ENCODE measurements at places on chromosomes 3 and 15.

GRCh38 chr3:37605572-37606153, 256.0 kb upstream of the CTDSPL start:
- DNase-seq: no peak

DNA sequence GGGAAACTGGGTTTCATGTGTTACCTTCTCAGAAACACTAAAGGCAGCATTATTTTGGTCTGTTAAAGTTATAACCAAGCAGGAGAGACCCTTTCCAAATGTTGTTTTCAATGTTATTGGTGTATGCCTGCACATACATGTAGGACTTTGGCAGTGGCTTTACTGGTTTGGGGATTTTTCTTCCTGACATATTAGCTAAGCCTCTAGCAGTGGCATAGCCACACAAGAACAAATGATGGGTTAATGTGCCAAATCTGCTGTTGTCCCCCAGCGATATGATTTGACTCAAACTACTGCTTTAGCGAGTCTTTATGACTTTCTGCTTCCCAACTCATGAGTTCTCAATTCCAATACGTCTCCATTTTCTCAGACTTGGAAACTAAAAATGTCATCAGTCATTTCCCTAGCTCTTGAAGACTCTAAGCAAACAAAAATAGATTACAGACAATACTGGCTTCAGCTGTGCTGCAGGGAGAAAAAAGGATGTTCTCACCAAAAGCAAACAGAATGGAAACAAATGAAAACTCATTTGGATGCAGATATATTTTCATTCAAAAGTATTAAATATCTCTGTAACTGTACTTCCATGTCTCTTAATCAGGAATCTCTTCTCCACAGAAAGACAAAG, 29.6 kb downstream of the TPM1 start:
- no peak for DNase-seq

DNA sequence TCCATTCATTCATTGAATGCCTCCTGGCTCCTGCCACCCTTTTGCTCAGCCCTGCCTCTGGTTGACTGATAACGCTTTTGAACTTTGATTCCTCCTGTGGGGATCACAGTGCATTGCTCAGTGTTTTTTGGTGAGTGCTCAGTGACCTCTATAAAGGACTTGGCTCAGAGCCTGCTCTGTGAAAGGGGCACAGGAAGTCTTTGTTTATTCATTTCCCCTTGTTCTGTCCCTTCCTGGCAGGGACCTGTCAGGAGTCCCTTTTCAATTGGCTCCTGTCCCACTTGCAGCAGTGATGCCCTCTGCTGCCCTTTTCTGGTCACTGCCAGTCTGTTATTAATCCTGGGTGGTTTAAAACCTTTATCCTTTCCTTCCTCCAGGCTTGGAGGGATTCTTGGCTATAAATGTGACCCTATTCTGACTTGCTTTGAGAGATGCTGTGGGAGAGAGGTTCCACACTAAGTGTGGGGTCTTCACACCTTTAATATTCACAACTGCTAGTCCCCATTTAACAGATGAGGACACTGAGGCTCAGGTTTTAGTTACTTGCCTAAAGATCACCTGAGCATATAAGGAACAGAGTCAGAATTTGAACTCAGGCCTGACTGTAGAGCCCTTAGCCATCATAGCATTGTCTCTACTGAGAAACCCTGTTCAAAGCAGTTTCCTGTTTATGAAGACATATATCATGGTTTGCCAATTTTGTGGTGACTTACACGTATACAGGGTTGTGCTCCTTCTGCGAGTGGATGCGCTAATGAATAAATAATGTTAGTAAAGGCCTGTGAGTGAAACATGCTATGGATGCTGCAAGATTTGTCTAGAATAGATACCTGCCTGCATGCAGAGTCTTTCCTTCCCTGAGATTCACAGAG, 23.2 kb upstream of the TATDN2 start:
- DNase-seq: no peak

GRCh38 chr3:31777092-31777491, 204.0 kb downstream of the OSBPL10 start:
- no peak for DNase-seq

- DNase-seq: no peak
Observed at GRCh38 chr3:59878038-59878427, 828.2 kb upstream of the CFAP20DC start.

GRCh38 chr3:184771301-184772127, 40.5 kb upstream of the VPS8 start:
- no peak for DNase-seq

- no peak for DNase-seq
Observed at GRCh38 chr3:85041001-85041400, 82.2 kb downstream of the CADM2 start.

DNA sequence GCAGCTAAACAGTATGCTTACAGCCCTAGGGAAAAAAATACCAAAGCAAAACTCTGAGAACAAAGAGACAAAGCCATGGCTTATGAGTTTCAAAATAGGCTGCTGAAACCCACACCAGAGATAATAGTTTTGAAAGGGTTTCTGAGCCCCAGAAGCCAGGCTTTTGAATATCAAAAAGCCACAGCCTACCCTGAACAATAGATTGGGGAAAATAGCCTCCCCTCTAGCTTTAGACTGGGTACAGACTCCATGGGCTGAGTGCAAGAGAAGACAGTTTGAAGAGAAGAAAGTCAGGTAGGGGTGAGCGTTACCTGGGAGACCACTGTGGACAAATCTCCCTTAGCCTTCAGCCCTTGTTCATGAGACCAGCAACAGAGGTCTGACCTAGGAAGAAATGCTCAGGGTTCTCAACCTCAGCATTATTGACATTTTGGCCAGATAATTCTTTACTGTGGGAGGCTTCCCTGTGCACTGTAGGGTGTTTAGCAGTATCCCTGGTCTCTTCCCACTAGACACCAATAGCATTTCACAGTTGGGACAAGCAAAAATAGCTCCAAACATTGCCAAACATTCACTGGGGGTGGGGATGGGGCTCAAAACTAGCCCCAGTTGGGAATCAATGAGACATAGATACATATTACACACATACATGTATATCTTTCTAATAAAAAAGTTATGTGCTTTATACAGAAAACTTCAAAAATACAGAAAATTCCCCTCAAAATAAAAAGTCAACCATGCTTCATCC, 11.6 kb upstream of the TAFA4 start:
- no peak for DNase-seq

- no peak for DNase-seq
Observed at GRCh38 chr3:13495921-13496723, 16.0 kb downstream of the HDAC11 start.

- DNase-seq: no peak
Observed at GRCh38 chr3:21234933-21235332, 516.1 kb downstream of the ZNF385D start.

- DNase-seq: no peak
Observed at GRCh38 chr15:33912326-33912725, 56.0 kb upstream of the CHRM5 start.

DNA sequence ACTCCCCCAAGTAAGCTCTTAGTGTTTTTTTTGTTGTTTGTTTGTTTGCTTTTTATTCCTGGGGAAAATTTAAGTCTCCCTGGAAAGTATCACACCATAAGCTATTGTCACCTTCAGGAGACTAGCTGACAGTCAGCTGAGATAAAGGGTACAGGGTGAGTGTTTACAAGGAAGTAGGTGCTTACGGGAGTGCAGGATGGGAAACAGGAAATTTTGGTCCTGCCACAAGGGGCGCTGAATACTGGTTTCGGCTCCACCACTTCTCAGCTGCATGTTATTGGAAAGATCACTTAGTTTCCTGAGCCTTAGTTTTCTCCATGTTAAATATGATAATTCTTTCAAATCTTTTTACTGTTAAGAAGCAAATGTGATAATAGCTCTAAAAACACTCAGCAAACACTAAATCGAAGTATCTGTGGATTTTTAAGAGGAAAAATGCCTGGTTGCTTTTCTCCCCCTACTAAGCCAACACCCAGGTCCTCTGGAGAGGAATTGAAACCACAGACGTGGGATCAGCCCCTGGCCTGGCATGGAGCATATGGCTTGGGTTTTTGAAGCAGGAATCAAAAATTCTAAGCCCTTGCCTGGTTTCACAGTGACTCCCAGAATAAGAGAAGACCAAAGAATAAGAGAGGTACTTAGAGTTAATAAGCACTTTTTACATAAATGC, 90.7 kb downstream of the SCN11A start:
- peak; percentile 41 for DNase-seq

DNA sequence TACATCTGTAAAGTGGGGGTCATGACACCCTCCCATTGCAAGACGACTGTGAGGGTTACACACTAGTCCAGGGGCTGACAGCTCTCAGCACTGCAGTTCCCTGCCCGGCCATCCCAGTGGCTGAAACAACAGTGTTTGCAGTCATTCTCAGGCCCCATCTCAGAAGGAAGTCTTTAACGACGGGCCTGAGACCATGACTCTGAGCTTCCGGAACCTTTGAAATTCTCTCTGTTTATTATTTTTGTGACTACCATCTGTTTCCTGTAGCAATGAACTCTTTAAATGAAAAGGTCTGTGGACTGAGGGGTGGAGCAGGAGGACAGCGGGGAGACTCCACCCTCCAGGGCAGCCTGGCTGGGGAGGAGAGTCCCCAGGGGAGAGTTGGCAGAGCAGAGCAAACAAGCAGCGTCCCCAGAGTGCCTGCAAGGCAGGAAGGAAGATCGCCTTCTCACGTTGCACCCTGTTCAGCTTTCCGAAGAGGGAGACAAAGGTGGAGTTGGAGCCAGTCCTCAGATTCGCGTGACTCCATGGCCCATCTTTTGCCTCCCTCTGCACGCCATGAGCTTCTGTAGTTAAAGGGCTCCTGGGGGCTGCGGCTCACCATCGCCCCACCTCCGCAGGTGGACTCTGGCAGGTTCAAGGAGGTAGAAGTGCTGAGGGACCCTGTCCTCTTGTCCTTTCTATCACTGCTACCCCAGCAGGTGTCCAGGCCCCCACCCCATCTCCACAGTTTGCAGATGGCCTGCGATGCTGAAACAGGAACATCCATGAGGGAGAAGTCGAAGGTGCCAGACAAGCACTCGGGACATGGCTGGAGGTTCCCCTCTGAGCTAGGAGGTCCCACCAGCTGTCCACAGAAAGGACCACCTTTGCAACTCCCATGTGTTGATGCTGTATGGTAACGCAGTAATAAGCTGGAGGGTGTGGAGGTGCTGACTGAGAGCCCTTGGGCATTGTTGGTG, 525.8 kb upstream of the PROK2 start:
- DNase-seq: no peak

DNA sequence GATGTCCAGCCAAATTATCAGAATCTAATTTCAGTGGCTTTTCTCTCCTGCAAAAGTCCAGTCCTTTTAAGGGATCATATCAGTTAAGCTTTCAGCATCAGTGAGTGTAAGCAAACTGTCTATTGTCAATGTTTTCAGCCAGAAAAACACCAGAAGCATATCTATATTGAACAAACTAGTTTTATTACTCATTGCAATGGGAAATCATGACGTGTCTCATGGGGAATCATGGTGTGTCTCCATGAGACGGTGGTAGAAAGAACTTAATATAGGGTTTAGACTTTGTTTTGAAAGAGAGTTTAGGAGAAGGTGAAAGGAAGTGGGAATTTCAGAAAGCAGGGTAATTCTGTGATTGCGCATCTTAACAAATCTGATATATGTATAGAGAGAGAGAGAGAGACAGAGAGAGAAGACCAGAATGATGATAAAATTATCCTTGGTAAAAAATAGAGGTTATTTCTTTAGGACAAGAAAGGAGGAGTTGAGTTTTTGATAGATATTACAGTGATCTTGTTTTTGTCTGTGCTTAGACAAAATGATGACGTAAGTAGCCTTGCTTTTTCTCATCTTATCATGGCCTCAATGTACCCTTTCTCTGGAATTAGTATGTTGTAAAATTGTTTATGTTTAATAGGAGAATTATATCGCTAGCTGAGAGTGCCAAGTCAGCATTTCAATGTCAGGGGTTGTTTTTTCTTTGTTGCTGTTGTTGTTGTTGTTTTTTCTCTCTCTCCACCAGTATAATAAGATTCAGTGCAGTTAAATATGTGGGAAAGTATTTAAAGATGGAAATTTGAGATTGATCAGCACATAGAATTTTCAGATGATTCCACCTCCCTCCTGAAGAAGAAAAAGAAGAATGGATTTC, 129.9 kb upstream of the OSTN start:
- no peak for DNase-seq

GRCh38 chr3:8509961-8510360, 8.3 kb downstream of the LMCD1 start:
- DNase-seq: no peak

- DNase-seq: no peak
Observed at GRCh38 chr15:45759936-45760335, 125.1 kb downstream of the SQOR start.

DNA sequence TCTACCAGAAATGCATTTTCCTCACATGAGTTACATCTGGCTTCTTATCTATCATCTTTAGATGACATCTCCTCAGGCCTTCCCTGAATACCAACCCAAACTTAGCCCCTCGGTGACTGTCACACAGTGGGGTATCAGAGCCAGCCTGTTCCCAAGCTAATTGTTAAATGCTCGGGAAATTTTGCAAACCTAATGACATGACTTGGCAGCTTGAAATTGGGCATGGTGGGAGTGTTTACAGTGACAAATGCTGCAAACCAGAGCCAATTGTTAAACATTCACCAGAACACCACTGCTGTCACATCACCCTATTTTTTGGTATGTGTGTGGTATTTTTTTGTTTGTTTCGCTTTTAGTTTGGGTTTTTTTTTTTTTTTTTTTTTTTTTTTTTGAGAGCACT, 130.8 kb downstream of the HCN4 start:
- no peak for DNase-seq

GRCh38 chr15:84016371-84016770, 219.2 kb upstream of the GOLGA6L4 start:
- no peak for DNase-seq

- no peak for DNase-seq
Observed at GRCh38 chr3:58482917-58483636, 8.8 kb upstream of the KCTD6 start.

DNA sequence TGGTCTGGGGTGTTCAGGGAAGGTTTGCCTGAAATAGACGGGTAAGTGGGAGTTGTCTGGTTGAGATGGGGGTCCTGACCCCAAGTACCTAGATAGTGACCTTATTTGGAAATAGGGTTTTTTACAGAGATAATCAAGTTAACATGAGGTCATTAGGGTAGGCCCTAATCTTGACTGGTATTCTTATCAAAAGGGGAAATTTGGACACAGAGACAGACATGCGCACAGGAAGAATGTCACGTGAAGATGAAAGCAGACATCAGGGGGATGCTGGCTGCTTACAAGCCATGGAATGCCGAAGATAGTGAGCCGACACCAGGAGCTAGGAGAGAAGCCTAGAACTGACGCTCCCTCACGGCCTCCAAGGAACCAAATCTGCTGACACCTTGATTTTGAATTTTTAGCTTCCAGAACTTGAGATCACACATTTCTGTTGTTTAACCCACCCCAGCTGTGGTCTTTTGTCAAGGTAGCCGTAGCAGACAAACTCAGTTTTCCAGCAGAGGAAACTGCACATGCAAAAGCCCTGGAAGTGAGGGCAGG, 17.1 kb downstream of the BHLHE40 start:
- no peak for DNase-seq

DNA sequence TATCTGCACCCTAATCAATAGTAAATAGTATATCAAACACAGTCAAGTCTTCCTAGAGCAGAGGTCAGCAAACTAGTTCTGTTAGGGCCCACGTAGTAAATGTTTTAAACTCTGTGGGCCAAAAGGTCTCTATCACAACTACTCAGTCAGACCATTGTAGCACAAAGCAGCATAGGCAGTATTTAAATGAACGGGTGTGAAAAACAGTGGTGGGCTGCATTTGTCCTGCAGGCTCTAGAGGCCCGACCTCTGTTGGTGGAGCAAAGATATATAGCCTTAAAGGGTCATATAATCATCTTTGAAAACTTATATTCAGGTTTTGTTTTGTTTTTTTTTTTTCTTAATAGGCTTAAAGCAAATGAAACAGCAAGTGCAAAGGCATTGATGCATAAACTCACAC, 326.4 kb upstream of the TRIM42 start:
- no peak for DNase-seq

GRCh38 chr15:99123713-99124451, 19.0 kb downstream of the SYNM start:
- no peak for DNase-seq
